ENCODE measurements at places on chromosomes 3 and 15.

DNA sequence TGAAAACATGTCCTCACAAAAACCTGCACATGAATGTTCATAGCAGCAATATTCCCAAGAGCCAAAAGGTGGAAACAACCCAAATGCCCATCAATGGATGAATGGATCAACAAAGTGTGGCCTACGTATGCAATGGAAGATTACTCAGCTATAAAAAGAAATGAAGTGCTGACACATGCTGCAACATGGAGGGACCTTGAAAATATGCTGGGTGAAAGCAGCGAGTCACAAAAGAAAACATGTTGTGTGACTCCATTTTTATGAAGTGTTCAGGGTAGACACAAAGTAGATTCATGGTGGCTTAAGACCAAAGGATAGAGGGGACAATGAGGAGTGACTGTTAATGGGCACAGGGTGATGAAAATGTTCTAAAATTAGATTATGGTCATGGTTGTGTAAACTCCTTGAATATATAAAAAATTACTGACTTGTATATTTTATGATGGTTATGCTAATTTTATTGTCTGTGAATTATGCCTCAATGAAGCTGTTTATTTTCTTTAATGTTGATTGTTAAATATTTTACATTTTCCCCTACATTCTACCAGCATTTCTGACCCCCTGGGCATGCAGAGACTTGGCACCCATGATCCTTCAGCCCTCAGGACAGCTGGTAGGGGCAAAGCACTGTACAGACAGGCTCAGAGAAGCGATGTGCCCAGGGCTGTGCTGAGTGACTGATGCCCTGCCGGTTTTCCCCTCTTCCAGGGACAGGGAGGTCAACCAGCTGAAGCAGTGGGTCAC is 37.8 kb downstream of the CFAP100 start:
- no peak for DNase-seq

- no peak for DNase-seq
These were observed 71.2 kb upstream of the DCBLD2 start for GRCh38 chr3:98972720-98973119.

- no peak for DNase-seq
These were observed 155.4 kb upstream of the CCDC54 start for GRCh38 chr3:107221856-107222255.

GRCh38 chr3:64871834-64872249 is 184.0 kb upstream of the ADAMTS9 start:
- no peak for DNase-seq

GRCh38 chr3:73096169-73096568 is 34.7 kb downstream of the EBLN2 start:
- no peak for DNase-seq

GRCh38 chr15:66832664-66833063 is 130.6 kb downstream of the SMAD6 start:
- no peak for DNase-seq

- no peak for DNase-seq
These were observed 11.7 kb downstream of the RASGRF1 start for GRCh38 chr15:79078763-79079410.

GRCh38 chr15:68278595-68279405 is 1.3 kb downstream of the FEM1B start:
- no peak for DNase-seq

DNA sequence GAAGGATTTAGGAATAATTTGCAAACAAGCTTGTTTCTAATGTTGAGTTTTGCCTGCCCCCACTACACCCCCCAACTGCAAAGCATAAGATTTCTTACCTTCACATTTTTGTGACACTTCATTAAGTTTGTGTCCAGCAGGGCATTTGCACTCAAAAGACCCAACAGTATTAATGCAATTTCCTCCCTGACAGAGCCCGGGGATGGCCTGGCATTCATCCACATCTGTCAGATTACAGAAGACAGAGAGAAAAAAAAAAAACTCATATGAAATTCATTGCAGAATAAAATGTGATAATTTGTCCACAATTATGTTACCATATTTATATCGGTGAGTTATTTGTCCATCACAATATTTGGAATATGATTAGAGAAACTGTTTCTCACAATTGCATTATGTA is 111.5 kb downstream of the FBN1 start:
- DNase-seq: no peak

- no peak for DNase-seq
These were observed 57.2 kb downstream of the POLQ start for GRCh38 chr3:121488628-121489027.

DNA sequence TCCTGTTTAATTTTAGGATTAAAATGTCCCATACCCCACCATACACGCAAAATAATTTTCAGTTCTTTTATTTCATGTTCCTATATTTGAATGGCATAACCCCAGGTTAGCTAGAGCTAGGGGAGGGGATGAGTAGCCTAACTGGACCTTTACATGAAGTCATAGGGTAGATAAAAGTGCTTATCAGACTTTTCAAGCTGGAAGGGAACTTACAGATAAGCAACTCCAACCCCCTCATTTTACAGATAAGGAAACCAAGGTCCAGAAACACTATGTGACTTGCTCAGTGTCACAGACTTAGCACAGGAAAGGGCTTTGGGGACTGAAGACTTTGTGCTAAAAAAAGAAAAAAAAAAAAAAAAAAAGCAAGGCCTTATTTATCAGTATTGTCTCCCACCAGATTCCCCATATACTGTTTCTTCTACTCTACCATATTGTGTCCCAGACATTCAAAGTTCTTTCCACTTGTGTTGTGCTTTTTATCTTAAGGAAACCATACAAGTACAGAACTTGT is 10.6 kb upstream of the TNIK start:
- DNase-seq: no peak

- no peak for DNase-seq
These were observed 291.3 kb downstream of the OXSM start for GRCh38 chr3:26081166-26081565.

DNA sequence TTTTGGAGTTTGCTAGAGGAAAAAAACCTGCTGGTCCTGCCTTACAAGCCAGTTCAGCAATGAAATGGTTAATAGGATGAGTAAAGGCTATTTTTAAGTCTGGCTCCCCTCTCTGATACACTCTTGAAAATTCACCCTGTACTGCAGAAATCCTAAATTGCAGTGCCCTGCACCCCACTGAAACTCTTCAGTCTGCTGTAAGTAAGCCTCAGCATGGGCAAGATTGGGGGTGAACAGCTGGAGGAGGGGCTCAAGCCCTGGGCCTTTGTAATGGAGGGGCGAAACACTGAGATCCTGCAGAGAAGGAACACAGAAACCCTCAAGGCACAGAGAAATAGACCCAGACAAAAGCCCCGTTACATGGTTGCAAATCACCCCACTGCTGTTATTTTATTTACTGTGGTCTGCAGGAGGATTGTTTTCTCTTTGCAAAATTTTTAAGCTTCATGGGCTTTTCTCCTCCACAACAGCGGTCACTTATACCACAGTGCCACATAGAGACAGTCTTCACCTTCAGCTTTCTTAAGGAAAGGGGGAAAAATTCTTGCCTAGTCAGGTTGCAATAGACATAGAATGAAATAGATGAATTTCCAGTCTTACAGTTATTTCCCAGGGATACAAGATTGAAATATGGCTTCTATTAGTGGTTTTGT is 45.0 kb downstream of the SOX2 start:
- DNase-seq: no peak

DNA sequence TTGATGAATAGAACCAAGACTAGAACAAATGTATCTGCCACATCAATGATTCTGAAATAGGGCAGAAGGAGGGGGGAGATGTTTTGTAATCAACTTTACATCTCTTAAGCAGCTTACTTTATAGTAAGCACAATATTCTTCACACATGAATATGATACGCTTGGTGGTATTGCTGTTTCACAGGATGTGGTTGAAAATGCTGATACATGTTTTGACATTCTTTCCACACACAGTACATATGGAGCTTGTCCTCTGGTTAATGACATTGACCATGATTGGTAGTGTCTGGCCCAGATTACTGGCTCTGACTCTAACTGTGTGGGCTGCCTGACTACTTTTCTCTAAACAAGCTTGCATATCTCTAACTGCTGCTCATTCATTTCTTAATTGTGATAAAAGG is 168.9 kb downstream of the KLHL25 start:
- no peak for DNase-seq

DNA sequence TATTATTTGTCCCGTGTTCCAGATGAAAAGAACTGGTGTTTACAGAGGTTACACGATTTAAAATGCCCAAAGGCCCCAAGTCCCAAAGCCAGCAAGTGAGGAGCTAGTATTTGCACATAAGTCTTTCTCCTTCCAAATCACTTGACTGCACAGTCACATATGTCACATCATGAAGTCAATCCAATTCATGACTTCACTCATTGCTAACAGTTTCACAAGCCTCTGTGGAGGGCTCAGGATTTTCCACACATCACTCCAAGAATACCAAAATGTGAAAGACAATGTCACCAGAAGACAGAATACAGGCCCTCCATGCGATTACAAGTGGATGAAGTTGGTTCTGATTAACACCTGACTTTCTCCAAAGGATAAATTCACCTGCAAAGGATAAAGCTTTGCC is 283.1 kb upstream of the UBE2E2 start:
- no peak for DNase-seq

- DNase-seq: no peak
These were observed 12.0 kb upstream of the LMAN1L start for GRCh38 chr15:74800559-74801094.

DNA sequence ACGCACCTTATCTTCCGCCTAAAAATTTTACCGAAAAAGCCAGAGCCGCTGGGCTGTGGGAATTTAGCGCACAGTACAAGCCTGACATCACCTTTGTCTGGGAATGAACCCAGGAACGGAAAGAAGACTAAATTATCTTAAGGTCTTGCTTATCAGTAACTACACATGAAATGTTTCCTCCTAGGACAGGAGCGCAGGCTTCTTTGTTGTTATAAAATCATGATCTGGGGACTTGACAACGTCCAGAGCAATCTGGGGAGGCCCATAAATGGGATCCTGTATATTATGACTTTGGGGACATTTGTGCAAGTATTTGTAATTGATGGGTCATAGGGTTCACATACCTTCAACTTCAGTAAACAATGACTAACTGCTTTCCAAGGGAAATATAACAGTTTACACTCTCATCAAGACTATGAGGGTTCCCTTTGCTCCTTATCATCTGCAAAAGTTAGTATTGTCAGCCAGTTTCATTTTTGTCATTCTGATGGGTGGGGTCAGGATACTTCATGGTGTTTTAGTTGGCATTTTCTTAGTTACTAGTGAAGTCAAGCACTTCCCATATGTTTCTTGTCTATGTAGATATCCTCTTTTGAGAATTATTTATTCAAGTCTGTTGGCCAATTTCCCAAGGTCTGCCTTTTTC is 213.9 kb upstream of the PFN2 start:
- no peak for DNase-seq

DNA sequence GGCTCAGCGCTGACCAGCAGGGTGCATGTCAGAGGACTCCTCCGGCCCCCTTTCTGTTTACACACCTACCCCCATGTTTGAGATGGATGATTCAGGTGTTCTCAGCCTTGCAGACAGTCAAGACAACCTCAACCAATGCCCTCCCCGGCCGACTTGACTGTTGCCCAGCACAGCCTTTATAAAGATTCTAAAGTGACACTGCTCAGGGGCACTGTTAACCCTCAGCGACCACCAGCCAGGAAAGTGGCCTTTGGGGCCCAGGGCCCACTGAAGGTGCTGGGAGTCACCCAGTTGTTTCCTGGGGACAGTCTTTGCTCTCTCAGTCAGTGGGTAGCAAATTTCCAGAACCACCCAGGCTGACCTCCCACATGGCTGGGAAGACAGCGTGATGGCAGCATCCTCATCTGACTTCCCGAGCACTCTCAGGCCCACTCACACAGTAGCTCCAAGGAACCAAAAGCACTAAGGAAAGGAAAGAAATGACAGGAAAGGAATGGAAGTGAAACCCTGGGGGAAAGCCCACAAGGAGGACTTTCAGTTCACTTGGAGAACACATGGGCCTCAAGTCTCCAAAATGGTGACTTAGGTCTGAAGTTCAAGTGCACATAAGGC is 128.4 kb downstream of the ASB7 start:
- DNase-seq: no peak

DNA sequence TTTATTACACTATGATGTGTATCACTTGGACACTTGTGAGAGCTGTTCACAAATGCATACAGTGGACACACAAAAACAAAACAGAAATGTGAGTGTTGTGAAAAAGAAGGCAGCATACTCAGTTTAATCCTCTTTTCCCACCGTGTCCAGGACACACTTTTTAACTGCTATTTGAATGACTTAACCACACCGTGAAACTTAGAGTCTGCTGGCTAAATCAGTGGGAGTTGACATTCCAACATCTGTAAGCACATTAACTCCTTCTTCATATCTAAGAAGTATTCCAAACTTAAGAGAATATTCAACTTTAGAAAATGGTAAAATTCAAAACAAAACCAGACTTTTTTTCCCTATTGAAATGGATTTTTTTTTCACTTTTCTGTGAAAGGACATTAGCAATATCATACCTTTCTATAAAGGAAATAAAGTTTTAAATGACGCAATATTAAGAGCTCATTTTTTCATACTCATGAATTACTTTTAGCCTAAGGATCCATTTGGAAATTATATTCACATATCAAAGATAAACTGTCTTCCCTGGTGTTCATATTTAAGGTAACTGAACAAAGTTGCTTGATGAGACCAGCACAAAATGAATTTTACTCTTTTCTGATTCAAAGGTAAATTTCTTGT is 316.6 kb downstream of the RBMS3 start:
- no peak for DNase-seq

GRCh38 chr3:61158216-61158615 is 93.0 kb downstream of the FHIT start:
- no peak for DNase-seq

GRCh38 chr3:59235634-59236012 is 185.8 kb upstream of the CFAP20DC start:
- DNase-seq: no peak

DNA sequence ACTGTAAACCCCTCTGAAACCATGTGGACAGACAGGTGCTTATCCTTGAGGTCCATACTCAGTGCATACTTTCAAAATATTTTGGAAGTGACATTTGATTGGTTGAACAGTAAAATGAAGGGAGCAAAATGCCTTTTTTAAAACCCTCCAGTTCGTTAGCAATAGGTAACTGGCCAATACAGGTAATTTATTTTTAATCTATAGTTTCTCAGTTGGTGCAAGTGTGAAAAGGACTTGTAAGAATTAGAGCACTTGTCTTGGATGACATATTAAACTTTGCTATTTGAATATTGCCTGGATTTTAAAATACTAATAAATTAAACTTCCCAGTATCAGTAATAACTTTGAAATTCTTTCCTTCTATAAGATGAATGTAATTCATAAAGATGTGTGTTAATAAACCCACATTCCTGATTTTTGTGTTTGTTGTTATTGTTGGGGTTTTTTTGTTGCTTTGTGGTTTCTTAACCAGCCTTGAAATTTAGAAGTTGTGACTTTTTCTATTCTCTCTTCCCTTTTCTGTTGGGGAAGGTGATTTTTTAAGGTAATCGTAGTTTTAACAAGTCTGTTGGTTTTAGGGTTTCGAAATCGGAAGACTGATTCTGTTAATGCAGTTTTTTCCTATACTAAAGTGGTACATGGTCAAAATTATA is 90.0 kb downstream of the STT3B start:
- DNase-seq: no peak

GRCh38 chr3:121515313-121515712 is 30.5 kb downstream of the POLQ start:
- no peak for DNase-seq

- DNase-seq: no peak
These were observed 10.1 kb downstream of the CRTC3 start for GRCh38 chr15:90539789-90540188.

- no peak for DNase-seq
These were observed 44.1 kb upstream of the GRAMD1C start for GRCh38 chr3:113794526-113794925.

Measured in activated CD4-positive, CD25-positive, alpha-beta regulatory T cell treated with anti-CD3 and anti-CD28 coated beads, Interleukin-2, amount 50 U/mL, for 72 hours (primary cell).